Activated CD8-positive, alpha-beta memory T cell treated with anti-CD3 and anti-CD28 coated beads for 1 hour (primary cell): ENCODE measurements at places on chromosomes 1 and 21.

- DNase-seq = no peak
Observed at GRCh38 chr21:38179511-38179910, 77.3 kb upstream of the KCNJ15 start.

DNA sequence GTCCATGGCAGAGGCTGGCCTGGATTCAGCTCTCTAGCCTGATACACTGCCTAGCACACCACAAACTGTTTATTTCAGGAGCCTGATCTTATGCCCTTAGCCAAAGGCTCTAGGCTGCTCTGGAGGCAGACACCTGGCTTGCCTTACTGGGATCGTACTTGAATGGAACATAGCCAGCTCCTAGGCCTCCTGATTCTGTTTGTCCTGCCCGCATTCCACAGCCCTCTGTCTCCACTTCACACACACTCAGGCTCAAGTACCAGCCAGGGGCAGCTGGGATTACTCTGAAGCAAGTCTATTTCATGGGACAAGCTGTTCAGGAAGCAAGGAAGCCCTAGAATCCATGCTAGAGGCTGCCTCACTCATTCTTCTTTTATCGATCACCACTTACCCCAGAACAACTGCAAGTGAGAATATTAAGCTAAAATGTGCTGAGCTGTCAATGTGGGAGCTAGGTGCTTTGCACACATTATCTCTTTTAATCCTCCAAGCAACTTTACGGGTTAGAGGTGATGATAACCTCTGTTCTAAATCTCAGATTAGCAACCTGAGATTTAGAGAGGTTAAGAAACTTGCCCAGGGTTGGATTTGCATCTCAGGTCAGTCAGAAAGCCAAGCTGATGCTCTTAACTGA is 31.1 kb upstream of the CYP4B1 start:
- DNase-seq = no peak

DNA sequence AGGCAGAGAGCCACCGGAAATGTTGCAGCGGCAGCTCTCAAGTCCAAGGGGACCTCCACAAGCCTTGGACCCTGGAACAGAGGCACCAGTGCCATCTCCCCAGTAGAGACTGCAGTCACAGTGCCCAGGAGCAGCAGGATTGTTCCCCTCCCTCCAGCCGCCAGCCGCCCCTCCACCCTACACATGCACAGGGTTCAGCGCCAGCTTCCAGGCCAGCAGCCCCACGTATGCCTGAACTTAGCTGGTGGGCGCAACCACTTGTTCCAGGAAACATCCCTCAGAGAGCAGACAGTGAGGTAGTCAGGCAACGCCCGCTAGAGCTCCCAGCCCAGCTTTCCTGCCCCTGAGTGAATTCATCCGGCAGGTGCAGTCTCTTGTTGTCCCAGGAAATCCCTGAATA is 1098.1 kb upstream of the NCAM2 start:
- no peak for DNase-seq

DNA sequence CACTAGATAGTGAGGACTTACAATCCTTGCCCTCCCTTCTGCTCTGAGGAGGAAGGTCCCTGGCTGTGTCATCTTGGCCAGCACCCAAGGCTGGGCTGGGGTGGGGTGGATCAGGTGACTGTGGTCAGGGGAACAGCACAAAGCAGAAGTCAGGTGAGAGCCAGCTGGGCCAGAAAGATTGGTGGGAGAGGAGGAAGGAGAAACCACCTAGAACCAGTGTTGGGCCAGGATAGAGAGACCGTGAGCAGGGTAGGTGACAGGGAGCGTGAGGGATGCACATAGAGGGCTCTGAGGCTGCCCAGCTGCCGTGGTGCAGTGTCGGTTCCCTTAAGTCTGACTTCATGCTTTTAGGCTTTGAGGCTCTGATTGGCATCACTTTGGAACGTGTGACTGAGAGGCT is 22.7 kb downstream of the NCF2 start:
- no peak for DNase-seq

- no peak for DNase-seq
Observed at GRCh38 chr1:56028911-56029310, 550.5 kb downstream of the PLPP3 start.

DNA sequence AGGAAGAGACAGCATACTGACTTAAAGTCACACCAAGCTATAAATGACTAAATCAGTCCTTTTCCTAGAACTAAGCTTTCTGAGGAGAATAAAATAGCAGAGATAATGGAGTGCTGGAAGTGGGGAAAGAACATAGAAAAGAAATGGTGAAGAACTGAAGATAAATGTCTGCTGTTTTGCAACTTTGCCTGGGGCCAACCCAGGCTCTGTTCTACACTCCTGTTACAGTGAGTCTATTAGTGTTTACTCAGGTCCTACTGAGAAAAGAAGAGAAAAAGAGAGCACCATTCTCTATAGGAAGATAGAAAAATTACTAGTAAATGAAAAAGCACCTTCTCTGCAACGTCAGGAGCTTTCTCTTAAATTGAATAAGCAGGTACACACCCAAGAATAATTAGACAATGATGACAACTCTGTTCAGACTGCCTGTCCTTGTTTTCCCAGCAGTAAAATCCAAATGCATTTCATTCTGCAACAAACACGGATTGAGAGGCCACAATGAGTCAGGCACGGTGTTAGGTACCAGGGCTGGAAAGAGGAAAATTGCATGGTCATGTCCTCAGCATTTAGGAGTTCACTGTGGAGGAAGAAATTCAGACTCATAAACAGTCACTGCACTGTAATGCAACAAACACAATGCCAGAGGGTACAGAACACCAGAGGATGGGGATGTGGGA is 139.4 kb upstream of the CAMK1G start:
- DNase-seq = no peak

DNA sequence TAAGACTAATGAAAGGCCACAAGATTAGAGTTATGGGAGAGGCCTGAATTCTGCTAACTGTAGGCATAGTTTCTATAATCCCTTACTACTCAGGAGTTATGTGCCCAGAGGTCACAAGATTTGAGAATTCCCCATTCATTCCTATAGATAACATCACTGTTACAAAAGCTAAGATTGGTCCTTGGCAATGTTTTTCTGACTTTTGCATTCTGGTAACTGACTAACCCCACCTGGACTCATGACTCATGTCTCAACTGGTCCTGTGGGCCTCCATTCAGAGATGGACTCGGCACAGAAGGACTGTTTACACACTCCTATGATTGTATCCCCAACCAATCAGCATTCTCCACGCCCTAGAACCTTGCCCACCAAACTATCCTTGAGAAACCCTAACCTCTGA is 249.0 kb upstream of the ZP4 start:
- no peak for DNase-seq

DNA sequence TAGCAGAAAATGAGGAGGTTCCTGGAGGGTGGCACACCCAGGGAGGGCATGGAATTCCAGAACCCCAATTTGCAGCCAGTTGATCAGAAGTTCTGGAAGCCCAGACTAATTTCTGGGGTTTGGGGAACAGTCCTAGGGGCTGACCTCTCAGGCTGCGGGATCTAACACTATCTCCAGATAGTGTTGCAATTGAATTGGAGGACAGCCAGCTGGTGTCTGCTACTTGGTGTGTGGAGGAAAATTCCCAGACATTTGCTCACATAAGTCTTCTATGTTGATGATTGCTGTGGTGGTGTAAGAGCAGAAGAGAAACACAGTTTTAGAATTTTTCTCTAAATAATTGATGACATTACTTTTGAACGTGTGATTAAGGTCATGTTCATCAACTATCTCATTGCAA is 154.3 kb upstream of the RNPC3 start:
- DNase-seq = no peak

- DNase-seq = no peak
Observed at GRCh38 chr21:16241479-16241963, 511.7 kb downstream of the USP25 start.

DNA sequence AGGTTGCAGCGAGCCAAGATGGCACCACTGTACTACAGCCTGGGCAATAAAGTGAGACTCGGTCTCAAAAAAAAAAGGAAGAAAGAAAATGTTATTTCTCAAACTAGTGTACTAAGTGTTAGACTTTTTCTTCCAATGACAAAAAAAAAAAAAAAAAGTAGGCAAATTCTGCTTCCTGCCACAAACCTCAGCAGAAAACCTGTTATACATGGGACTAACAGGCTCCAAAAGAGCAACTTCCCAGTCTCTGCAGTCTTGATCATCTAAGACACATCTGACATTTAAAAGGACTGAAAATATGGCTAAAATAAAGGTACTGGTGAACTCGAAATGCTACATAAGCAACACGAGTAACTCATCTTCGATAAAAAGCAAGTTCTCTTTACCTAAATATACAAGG is 59.6 kb downstream of the HSF2BP start:
- no peak for DNase-seq

DNA sequence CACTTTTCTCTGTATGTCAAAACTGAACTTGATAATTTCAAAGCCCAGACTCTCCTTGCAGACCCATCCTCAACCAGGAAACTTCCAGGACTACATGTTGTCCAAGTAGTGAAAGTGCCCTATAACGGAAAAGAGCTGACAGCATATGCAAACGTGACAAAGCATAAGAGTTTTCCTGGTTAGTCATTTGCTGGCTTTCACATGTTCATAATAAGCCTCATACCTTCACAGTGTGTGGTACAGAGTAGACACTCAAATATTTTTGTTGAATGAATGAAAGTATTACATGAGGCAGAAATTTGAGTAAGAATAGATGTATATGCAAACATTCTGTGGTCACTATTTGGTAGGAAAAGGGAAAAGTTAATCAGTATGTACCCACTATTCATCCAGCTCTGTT is 473.3 kb downstream of the MRPL39 start:
- DNase-seq = no peak

DNA sequence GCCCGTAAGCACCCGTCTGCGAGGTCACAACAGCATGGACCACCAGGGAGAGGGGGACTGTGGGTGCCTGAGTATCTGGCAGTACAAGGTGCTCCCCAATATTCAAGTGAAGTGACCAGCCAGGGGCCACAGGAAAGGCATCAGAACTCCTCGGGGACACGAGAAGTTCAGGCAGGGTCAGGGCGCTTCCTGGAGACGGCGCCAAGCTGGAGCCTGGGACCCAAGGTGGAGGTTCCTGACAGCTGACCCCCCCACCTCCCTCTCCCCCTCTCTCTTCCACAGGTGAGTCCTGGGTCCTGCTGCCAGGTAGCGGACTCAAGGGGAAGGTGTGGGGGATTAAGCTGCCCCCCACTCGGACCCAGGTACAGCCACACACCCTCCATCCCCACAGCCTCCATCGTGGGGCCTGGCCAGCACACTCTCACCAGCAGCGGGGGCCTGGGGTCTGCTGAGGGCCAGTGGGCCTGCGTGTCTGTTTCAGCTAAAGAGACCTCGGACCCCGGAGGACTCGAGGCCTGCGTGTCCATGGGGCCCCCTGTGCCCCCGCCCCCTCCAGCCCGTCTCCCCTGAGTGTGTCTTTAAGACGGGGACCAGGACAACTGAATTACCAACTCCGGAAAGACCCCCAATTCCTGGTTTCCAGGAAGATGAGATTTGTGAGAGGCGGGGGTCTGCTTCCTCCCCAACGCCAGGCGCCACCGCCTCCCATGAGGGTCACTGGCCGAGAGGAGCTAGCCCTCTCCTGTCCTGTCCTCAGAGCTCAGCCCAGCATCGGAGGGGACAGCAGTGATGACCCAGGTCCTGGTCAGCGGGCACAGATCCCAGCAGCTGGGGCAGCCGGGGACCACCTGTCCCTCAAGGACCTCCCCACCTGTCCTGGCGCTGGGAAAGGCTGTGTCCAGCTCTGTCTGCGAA is 6.2 kb downstream of the TNFRSF18 start:
- no peak for DNase-seq

DNA sequence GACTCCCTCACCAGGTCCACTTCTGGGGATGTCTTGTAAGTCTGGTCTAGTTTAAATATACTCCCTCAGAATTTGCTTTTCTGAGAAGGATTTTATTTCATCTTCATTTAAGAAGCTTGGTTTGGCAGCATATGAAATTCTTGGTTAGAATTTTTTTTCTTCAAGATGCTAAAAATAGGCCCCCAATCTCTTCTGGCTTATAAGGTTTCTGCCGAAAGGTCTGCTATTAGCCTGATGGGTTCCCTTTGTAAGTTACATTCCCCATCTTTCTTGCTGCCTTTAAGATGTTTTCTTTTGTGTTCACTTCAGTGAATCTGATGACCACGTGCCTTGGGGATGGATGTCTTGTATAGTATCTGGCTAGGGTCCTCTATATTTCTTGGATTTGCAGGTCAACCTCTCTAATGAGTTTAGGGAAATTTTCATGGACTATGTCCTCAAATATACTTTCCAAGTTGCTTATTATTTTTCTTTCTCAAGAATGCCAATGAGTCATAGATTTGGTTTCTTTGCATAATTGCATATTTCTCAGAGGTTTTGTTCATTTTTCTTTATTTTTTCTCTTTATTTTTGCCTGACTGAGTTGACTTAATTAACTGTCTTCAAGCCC is 19.4 kb downstream of the TCP10L start:
- DNase-seq = no peak

GRCh38 chr1:114250683-114251572 is 97.3 kb upstream of the SYT6 start:
- no peak for DNase-seq

- no peak for DNase-seq
Observed at GRCh38 chr1:184219414-184219813, 167.4 kb upstream of the C1orf21 start.

DNA sequence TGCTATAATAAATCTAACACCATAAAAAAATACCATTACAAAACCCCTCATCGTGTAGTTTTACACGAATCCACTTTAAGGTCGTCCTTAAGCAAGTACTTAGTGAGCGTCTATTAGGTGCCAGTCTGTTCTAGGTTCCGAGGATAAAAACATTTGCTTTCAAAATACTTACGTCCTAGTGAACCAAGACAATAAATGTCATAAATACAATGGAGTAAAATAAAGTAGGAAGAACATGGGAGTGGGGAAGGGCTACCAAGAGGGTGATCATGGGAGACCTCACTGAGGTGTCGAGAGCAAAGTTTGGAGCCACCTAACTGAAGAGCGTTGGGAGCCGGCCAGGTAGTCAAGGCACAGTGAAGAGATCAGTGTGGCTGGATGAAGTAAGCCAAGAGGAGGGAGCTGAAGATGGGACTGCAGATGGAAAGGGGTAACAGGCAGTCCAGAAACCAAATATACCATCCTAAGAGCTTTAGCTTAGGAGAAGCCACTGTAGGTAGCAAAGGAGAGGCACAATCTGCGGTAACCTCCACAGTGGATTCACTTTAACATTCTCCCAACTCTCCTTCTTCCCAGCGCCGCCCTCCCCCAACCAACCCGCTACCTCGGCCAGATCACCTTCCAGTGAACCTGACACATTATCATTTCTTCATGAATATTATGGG is 684 bp downstream of the LTN1 start:
- DNase-seq = no peak

GRCh38 chr1:92839442-92839841 is 7.6 kb downstream of the RPL5 start:
- no peak for DNase-seq

- DNase-seq = no peak
Observed at GRCh38 chr1:47883963-47884362, 113.2 kb downstream of the TRABD2B start.

- no peak for DNase-seq
Observed at GRCh38 chr1:48405400-48405799, 66.6 kb downstream of the SPATA6 start.
